ENCODE measurements at places on chromosomes 1 and 21. TPM values are rescaled to one million over a fixed set of nuclear protein-coding genes. Genes with fewer than 3 reads are reported as not detected.

IL20 gene
- not detected for total RNA-seq

SELP gene
- total RNA-seq: not detected

PPIAL4G gene
- not detected for total RNA-seq

DENND2D gene
- total RNA-seq: 23.2 TPM

SPRR5 gene
- total RNA-seq: not detected

APCS gene
- not detected for total RNA-seq

GBP5 gene
- not detected for total RNA-seq

LRP8 gene
- total RNA-seq: 10.8 TPM

- DNase-seq: no peak
Observed at GRCh38 chr1:99527078-99527477, 118.8 kb upstream of the PALMD start.

DNA sequence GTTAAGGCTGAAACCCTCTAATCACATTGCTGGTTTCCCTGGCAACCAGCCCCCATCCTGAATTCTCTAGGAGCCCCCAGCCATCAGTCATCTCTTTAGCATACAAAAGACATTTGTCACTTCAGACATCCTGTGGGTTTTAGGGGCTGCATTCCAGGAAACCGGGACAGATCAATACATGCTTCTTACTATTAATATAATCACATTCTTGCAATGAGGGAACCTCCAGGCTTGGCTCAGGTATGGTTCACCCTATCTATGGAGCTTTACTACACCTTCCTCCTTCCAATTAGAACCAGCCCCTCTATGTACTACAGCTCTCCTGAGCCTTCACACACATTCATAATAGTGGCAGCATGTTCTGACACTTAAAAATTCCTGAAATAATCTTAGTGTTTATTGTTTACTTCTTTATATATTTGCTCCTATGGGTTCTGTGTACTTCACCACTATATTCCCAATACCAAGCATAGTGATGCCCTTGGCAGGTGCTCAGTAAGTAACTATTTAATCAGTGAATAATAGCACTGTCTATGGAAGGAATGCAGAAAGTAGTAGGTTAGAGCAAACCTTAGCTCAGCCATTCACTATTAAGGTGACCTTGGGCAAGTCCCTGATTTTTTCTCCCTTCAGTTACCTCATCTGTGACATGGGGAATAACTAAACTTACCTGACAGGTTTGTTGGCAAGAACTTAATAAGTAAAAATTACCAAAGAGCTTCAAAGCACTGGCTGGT, 59.6 kb downstream of the ZNF678 start:
- no peak for DNase-seq

DNA sequence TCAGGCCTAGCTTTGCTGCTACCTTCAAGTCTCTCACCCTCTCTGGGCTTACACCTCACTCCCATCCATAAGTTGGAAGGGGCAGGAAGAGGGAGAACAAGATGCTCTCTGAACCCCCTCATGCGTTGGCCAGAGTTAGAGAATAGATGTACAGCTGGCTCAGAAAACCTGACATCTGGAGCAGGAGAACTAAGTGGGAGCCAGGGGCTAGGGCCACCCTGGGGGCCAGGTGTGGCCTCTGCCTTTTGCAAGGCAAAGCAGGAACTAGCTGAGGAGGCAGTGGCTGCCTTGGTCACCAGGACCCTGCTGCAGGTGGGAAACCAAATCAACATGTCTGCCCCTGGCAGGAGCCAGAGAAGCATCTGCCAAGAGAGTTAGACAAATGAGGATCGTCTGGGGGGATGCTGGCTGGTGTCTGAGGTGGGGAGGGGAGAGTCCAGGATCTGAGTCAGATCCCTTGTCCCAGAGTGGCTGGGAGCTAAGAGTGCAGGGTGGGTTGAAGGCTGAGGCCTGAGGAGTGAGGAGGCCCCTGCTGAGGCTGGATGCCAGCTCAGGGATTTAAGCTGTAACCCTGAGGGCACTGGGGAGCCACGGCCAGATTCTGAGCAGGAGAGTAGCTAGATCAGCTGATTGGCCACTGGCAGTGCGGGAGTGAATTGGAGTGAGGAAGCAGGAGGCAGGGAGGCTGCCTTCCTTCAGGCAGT, 115.0 kb downstream of the EPHB2 start:
- no peak for DNase-seq

GRCh38 chr1:175969231-175969630, 225.8 kb upstream of the TNR start:
- DNase-seq: peak; percentile 54

GRCh38 chr21:37558676-37559211, 192.2 kb downstream of the DYRK1A start:
- DNase-seq: no peak

DNA sequence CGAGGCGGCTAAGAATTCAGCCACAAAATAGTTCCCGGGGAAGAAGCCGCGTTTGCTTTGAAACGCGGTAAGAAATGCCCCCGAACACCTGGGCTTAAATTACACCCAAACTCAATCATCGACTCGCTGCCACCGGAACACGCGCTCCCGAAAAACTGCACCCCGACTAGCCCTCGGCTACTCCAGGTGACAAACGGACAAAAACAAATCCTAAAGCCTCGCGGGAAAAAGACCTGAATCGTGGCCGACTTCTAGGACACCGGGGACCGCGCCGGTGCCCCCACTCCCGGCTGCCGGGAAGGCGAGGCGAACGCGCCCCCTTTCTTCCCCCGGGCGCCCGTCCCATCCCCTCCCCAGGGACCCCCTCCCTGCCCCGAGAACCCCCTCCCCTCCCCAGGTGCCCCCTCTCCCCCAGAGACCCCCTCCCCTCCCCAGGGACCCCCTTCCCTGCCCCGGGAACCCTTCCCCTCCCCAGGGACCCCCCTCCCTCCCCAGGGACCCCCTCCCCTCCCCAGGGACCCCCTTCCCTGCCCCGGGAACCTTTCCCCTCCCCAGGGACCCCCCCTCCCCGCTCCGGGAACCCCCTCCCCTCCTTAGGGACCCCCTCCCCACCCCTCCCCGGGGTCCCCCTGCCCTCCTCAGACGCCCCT, 628 bp downstream of the C1orf159 start:
- DNase-seq: peak; percentile 17

- DNase-seq: no peak
Observed at GRCh38 chr1:212928323-212929291, 21.7 kb upstream of the VASH2 start.

- DNase-seq: no peak
Observed at GRCh38 chr1:174534789-174535188, 87.0 kb downstream of the GPR52 start.

- DNase-seq: no peak
Observed at GRCh38 chr1:15341634-15342407, 67.9 kb upstream of the EFHD2 start.

DNA sequence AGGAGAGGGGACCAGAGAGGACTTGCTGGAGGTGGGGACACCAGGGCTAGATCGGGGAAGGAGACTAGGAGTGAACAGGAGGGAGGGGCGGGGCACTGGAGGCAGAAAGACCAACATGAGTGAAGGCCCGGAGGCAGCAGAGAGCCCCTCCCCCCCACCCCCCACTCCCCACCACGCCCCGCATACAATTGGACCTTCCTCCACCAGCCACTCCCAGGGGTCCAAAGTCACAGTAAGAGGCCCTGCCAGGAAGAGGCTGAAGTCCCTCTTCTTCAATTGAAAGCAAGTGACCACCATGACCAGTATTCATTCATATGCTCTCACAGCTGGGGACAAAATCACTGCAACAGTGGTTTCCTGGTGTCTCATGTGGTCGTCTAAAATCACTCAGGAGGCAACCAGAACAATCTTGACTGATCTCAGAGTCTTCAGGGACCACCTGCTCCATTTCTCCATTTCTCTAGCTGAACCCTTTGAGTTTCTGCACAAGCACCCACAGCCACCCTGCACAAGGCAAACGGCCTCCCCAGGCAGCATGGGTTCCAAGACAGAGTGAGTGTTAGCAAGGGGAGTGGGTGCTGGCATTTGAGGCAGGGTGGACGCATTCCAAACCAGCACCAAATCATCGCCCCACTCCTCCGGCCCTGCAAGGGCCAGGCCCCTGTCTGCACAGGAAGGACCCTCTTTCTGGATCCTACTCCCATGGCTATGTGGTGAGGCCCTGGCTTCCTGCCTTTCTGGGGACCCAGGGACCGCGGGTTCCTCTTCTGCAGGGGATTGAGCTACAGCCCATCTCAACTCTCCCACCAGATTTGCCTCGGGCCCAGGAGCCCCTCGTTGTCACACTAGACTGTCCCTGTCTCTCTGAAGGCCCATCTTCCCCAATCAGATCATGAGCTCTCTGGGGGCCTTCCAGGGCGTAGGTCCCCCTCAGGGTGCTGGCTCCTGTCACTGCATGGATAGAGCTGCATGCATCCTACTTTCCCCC, 17.0 kb downstream of the LAPTM5 start:
- no peak for DNase-seq

DNA sequence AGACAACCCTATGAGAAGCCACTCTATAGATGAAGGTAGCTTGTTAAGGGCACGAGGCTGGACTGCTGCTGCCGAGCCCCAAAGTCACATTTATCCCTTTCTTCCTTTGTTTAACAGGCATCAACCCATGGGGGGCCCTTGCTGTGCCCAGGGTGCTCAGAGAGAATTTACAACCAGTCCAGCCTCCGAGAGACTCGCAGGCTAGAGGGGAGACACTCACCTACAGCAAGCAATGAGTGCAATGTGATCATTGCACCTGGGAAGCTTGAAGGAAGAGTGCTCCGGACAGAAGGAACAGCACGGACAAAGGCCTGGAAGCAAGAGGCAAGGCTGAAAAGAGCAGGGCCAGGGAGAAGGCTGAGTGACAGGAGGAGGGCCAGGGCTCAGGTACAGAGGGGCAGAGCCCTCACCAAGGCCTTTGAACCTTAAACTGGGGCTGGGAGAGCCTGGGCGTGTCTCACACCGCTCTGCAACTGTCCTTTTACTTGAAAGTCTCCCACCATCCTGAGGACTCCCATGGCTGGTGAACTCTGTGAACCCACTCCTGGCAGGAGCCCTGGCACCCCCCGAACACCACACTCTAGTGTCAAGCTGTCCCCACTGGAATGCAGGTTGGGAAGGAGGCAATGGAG, 27.3 kb downstream of the DMRTB1 start:
- DNase-seq: no peak

DNA sequence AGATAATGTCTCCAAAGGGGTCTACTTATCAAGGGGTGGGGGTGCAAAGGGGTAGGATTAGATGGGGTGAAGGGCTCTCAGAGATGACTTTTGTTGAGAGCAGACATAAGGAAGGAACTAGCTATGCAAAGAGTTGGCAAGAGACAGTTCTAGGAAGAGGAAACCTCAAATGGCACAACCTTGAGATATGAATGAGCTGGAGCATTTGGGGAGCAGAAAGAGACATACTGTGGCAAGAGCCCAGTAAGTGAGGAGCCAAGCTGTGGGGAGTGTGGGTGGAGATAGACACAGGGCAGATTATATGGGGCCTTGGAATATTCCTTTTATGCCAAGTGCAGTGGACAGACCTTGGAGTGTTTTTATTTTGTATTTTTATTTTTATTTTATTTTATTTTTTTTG, 84.8 kb upstream of the BTG3 start:
- DNase-seq: no peak

GRCh38 chr1:178273707-178274410, 180.0 kb downstream of the RASAL2 start:
- no peak for DNase-seq

DNA sequence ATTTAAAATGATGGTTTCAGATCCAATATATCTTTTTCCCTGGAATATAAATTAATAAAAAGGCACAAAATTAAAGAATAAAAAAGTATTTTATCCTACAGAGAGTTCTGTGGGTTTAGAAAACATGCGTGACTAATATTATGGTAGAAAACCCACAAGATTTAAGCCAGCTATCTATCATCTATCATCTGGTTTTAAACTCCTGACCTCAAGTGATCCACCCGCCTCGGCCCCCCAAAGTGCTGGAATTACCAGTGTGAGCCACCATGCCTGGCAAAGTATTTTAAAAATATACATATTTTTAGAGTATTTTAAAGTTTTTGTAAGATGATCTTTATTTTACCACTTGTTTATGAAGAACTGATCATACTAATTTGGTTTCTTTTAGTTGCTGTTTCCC, 79.5 kb downstream of the NRIP1 start:
- no peak for DNase-seq

GRCh38 chr1:205263580-205264190, 35.9 kb downstream of the TMCC2 start:
- no peak for DNase-seq

GRCh38 chr1:192709544-192709943, 73.6 kb downstream of the RGS13 start:
- no peak for DNase-seq
